T-helper 1 cell (primary cell): ENCODE measurements at places on chromosomes 5 and 9.
A peak's percentile ranks its signal among the peaks of the same experiment; 100 is the strongest.

DNA sequence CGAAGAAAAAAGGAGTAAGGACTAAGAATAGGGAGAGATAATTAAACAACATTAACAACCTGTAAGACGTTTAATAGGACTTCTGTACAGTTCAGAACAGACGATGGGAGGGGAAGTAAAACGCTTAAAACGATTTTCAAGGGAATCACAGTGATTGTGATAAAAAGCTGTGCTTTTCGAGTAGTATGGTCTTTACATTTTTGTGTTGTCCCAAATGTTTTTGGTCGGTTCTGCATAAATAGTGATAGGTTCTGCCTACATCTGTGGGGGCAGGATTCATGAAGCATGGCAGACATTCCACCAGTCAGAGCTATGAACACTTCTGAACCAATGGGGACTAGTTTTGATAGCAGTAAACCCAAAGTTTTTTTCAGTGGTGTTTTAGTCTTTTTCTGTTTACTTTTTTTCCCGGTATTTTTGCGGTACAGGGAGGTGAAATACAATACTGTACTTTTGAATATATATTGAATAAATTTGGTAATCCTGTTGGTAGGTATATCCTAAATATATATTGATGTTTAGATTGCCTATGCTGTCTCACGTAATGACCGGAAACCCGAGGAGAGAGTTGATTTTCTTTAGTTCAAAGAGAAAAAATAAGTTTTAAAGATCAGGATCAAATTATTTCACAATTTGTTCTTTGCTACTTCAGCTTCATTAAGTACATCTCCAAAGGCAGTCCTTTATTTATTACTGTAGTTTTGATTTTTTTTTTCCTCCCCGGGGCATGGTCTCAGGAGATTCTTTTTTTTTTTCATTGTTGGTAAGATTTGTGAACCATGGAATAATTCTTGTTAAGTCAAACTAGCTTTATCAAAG lies 1.3 kb downstream of the ERBIN start:
- DNase-seq, result peak; percentile 18

- no peak for DNase-seq
Observed at GRCh38 chr5:53929570-53929969, 369.1 kb downstream of the NDUFS4 start.

GRCh38 chr9:126501383-126502331 lies 112.1 kb upstream of the LMX1B start:
- no peak for DNase-seq

DNA sequence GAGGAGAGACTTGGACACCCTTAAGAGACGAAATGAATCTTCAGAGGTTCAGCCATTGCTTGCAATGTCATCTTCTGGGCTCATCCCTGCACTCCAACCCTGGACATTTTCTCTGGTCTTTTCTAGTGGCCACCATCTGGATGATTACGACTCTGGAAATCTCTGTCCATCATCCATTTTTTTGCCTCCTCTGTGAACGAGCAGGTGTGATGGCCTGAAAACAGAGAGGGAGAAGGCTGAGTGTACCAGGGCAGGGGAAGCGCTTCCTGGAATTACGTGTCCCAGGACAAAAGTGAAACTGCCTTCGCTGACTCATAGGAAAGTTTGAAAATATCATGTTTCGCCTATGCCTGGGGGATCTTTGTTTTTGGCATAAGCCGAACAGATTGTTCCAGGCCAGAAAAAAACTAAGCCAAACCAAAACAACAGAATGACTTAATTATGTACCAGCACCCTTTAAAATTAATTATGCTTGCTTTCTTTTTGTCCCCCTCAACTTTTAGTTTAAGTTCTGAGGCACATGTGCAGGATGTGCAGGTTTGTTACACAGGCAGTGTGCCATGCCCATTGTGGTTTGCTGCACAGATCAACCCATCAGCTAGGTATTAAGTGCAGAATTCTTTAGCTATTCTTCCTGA lies 31.9 kb downstream of the ANKRD33B start:
- DNase-seq, result peak; percentile 63

DNA sequence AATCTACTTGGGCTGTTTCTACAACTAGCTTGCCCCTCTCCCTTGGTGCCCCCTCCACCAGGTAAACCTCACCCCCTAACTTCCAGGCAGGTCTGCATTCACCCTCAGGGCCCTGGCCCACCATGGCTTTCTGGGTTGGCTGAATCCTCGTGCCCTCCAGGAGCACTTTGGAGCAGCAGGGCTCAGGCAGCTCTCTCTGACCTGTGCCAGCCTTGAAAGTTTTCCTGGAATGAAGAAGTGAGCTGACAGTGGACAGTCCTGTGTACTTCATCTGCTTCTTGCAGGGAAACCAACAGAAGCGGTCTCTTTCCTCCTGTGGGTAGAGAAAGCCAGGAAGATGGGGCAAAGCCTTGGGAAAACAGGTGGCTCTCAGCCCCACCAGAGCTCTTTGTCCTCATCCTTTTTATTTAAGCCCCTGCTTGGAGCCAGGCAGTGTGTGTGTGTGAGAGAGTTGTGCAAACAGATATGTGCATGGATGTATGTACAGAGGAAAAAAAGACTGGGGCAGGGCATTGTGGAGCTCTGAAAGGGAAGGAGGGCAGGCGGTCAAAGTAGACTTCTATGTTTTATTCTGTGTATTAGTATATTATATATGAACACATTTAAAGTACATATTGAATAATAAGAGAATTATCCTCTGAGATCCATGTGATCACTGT lies 62.3 kb upstream of the SPRY4 start:
- no peak for DNase-seq

DNA sequence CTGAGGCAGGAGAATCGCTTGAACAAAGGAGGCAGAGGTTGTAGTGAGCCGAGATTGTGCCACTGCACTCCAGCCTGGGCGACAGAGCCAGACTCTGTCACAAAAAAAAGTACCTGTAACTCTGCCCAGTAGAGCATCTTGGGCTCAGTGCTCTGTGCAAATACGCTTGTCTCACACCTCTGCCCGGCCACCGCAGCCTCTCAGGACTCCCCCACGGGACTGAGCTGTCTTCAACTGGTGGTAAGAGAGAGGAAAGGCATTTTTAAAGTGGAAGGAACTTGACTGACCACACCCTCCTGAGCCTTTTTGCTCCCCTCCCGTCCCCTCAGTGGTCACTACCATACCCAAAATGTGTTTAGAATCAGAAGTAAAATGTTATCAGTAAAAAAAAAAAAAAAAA lies 174.3 kb upstream of the PIK3R1 start:
- DNase-seq, result no peak

DNA sequence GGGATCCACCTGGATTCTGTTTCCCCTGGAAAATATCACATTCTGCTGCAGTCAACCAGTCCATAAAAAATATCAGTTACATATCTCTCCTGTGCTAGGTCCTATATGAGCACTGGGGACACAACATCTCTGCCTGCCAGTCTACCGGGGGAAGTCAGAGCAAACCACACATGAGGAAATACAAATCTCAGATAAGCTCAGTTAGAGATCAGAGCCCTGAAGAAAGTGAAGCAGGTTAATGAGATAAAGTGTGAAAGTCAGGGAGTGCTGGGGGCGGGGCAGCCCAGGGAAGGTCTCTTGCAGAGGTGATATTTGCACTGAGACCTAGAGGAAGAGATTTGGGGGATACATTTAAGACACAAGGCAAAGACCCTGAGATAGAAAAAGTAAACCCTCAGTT lies 67.8 kb upstream of the SLC1A1 start:
- no peak for DNase-seq

DNA sequence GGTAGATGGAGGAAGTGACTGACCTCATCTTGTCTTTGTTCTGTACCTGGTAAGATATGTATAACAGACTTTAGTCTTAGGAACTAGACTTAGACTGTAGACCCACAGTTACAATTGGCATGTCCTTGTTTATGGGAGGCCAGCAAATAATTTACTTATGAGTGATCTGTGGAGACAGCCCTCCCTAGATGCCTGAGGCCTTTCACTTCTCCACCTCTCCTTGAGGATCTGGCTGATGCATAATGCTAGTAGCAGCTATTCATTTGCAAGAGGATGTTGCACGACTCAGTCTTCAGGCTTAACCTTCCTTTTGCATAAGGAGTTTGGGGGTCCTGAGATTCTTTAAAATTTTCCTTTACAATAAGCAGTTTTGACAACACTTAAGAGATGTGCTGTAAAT lies 100.7 kb downstream of the YTHDC2 start:
- DNase-seq, result no peak

GRCh38 chr9:97237311-97237786 lies 70.1 kb upstream of the CCDC180 start:
- no peak for DNase-seq

DNA sequence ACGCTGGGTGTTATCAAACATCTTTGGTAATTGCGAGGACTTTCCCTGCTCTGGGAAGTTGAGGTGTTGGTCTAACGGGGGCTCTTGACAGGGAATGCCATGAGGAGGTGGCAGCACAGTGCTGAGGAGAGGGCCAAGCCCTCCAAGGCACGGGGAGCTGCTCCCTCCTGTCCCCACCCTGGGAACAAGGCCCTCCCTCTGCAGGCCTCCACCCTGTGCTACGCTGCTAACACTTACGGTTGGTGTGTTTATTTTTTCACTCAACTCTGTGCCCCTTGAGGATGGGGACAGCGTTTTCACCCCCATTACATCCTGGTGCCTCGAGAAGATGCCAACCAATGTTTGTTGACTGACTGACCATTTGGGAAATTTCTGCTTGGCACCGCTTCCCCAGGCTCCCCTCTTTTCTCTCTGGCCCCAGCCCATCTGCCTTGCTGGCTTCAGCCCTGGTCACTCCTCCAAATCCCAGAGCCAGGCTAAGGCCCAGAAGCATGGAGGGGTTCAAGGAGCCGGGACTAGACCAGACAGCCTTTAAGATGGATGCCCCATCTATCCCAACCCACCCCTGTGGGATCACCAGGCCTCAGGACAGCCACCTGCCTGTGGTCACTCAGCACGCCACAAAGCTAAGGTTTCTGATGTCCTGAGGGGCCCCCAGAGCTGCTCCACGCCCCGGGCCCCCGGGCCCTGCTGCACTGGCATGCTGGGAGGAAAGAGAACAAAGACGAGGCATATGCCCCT lies 125.7 kb downstream of the BARX1 start:
- no peak for DNase-seq

DNA sequence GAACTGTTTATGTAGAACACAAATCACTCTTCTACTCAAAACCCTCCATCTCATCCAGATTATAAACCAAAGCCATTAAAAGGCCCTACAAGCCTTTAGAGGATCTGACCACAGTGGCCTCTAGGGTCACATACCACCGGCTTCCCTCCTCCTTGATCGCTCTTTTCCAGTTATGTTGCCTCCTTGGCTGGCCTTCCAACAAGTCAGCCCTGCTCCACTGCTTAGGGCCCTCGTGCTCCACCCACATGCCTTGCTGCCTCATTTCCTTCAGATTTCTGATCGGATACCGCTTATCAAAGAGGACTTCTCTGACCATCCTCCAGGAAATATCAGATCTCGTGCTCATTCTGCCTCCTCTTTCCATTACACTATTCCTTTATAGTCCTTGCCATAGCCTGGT lies 139.4 kb upstream of the RAI14 start:
- DNase-seq, result no peak

GRCh38 chr5:39829441-39829840 lies 404.7 kb upstream of the DAB2 start:
- DNase-seq, result no peak

DNA sequence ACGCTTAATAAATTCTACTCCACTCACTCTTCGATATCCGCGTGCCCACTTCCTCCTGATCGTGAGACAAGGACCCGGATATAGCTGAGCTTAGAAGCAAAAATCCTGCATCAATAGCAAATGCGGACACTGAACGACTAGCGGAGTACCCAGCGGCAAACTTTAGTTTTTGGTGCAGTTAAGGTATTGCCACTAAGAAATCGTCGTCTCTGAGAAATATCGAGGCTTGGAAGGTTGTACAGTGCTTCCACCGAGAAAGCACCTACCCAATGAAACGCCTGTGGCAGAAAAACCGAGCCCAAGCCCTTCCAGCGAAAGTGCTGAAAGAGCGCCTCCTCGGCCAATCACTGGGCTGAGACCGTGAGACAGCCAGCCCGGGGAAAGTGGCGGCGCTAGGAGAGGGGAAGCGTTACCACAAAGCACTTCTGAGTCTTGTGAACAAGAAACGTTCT lies 32.2 kb downstream of the ANXA2R start:
- peak; percentile 68 for DNase-seq

- DNase-seq, result no peak
Observed at GRCh38 chr5:126464959-126465358, 41.8 kb downstream of the GRAMD2B start.
